ENCODE measurements at places on chromosomes 7 and 10. TPM values are rescaled to one million over a fixed set of nuclear protein-coding genes. Genes with fewer than 3 reads are reported as not detected.

DNA sequence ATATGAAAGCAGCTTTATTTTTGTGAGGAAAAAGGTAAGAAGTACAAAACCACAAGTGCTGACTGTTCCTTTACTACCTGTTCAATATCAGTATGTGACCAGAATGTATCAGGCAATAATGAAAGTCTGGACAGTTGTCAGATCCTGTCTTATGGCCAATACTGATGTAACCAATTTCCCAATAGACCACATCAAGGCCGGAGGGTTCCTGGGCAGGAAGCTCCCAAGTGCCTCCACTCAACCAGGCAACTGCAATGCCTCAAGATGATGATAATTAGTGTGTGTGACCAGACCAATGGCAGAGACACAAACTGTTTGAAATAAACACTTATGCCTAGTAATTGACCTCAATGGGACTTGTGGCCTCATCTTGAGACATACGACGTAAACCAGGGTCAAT lies 149.4 kb upstream of the ASAH2 start:
- no peak overlapping the region for H3K4me3 ChIP-seq
- H3K36me3 ChIP-seq = no peaks in the 10 kb centered on the region
- no peak overlapping the region for H3K27ac ChIP-seq
- no peaks in the 10 kb centered on the region for H3K27me3 ChIP-seq
- H3K4me1 ChIP-seq = peaks cover 38% of the 10 kb centered on the region

GRCh38 chr10:95279042-95279820 lies 11.6 kb downstream of the PDLIM1 start:
- H3K36me3 ChIP-seq = no peaks in the 10 kb centered on the region
- no peak overlapping the region for H3K4me3 ChIP-seq
- peak overlapping the region; percentile 63 for H3K27ac ChIP-seq
- H3K4me1 ChIP-seq = peaks cover 41% of the 10 kb centered on the region

GRCh38 chr10:78529262-78529661 lies 495.6 kb downstream of the RPS24 start:
- no peaks in the 10 kb centered on the region for H3K36me3 ChIP-seq
- H3K4me1 ChIP-seq = no peaks in the 10 kb centered on the region
- H3K4me3 ChIP-seq = no peak overlapping the region
- H3K27me3 ChIP-seq = peaks cover 63% of the 10 kb centered on the region

- peaks cover 86% of the 10 kb centered on the region for H3K36me3 ChIP-seq
- H3K27ac ChIP-seq = no peak overlapping the region
- no peaks in the 10 kb centered on the region for H3K27me3 ChIP-seq
- no peak for DNase-seq
- no peaks in the 10 kb centered on the region for H3K4me1 ChIP-seq
- H3K4me3 ChIP-seq = no peak overlapping the region
Measured at GRCh38 chr10:12214093-12214492, 18.1 kb downstream of the CDC123 start.

GRCh38 chr7:19916046-19916445 lies 142.6 kb upstream of the TMEM196 start:
- H3K27ac ChIP-seq = peak overlapping the region; percentile 74
- H3K27me3 ChIP-seq = no peaks in the 10 kb centered on the region
- H3K36me3 ChIP-seq = no peaks in the 10 kb centered on the region
- DNase-seq = peak; percentile 19
- H3K4me1 ChIP-seq = peaks cover 29% of the 10 kb centered on the region

- peak; percentile 67 for DNase-seq
- H3K27ac ChIP-seq = peak overlapping the region; percentile 20
Measured at GRCh38 chr7:24980534-24981170, 674 bp upstream of the OSBPL3 start.

DNA sequence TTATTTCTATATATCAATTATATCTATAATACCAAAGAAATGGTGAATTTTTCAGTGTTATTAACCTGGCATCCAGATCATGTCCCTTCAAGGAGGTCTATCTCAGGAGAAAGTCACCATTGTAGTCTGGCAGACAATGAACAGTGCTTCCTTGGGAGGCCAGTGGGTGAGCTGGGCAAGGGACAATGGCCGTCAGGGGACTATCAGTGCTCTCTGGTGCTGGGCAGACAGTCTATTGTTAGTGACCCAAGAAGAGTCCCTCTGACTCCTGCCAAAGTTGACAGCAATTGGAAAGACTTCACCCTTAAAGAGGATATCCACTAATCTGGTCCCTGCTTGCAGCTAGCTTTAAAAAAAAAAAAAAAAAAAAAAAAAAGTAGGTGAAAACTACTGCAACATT lies 7.1 kb downstream of the JAZF1 start:
- no peak for DNase-seq
- peaks cover 11% of the 10 kb centered on the region for H3K4me1 ChIP-seq
- no peak overlapping the region for H3K4me3 ChIP-seq
- no peak overlapping the region for H3K27ac ChIP-seq
- H3K36me3 ChIP-seq = no peaks in the 10 kb centered on the region

DNA sequence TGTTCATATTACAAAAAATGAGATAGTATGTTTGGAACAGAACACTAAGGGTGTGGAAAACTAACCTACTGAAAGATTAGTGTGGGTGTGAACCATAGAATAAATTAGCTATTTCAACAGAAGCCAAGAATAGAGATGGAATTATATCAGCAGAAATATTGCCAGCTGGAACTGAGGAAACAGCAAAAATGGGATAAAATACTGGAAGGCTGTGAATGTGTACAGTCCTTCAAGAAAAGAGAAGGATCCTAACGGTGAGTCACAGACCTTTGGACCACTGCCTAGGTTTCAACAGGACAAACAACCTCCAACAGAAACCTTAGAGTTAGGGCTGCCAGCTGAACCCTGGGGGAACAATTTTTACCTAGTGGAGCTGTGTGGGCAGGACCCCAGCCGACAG lies 395.0 kb downstream of the ZWINT start:
- DNase-seq = peak; percentile 76
- H3K27ac ChIP-seq = no peak overlapping the region
- no peaks in the 10 kb centered on the region for H3K36me3 ChIP-seq
- H3K4me3 ChIP-seq = no peak overlapping the region
- H3K27me3 ChIP-seq = peaks cover 11% of the 10 kb centered on the region

- no peaks in the 10 kb centered on the region for H3K36me3 ChIP-seq
- no peaks in the 10 kb centered on the region for H3K4me1 ChIP-seq
- no peak overlapping the region for H3K4me3 ChIP-seq
- no peak for DNase-seq
- H3K27me3 ChIP-seq = peaks cover 68% of the 10 kb centered on the region
Measured at GRCh38 chr7:101558742-101559325, 70.3 kb downstream of the MYL10 start.

GRCh38 chr7:70027867-70028266 lies 429.6 kb downstream of the AUTS2 start:
- no peak for DNase-seq
- H3K4me3 ChIP-seq = no peak overlapping the region
- H3K27ac ChIP-seq = no peak overlapping the region
- H3K4me1 ChIP-seq = no peaks in the 10 kb centered on the region

DNA sequence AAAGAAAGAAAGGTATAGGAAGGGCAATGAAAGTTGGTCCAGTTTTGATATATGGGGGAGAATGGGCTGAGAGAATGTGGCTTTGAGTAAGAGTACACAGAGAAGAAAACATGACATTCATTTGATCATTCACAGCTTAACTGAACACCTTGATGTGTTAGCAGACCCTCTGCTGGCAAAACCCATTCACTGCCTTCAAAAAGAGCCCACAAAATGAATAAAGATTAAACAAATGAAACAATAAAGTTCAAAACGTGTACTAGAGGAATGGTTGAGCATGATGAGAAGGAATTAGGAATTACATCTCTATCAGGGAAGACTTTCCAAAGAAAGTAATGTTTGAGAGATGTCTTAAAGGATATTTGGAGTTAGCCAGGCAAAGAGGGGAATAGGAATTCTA lies 2.1 kb downstream of the WEE2 start:
- no peak overlapping the region for H3K4me3 ChIP-seq
- H3K27ac ChIP-seq = no peak overlapping the region
- H3K4me1 ChIP-seq = no peaks in the 10 kb centered on the region
- DNase-seq = no peak
- no peaks in the 10 kb centered on the region for H3K36me3 ChIP-seq
- no peaks in the 10 kb centered on the region for H3K27me3 ChIP-seq

GRCh38 chr7:14754631-14755030 lies 147.9 kb downstream of the DGKB start:
- H3K27me3 ChIP-seq = no peaks in the 10 kb centered on the region
- H3K36me3 ChIP-seq = no peaks in the 10 kb centered on the region
- H3K4me3 ChIP-seq = no peak overlapping the region

- DNase-seq = peak; percentile 31
- H3K4me3 ChIP-seq = no peak overlapping the region
- no peaks in the 10 kb centered on the region for H3K4me1 ChIP-seq
- no peak overlapping the region for H3K27ac ChIP-seq
- H3K27me3 ChIP-seq = no peaks in the 10 kb centered on the region
Measured at GRCh38 chr10:30813872-30814481, 184.4 kb upstream of the LYZL2 start.

DNA sequence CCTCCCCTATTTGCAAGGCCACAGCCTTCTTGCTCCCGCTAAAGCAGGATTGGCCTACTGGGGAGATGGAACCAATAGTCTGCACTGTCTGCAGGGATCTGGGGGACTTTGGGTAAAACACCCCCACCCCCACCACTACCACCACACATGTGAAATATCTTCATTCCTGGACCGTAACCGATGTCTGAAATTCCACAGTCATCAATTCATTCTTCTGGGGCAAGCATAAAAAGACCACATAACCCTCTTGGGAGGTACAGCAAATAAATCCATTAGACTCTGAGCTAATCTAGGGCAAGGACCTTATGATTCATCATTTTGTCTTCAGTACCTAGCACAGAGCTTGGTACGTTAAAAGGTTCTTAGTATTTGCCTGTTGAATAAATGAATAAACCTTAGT lies 307.8 kb downstream of the GPAM start:
- DNase-seq = no peak
- no peak overlapping the region for H3K27ac ChIP-seq

- no peaks in the 10 kb centered on the region for H3K36me3 ChIP-seq
- no peak for DNase-seq
- H3K4me1 ChIP-seq = no peaks in the 10 kb centered on the region
- no peak overlapping the region for H3K4me3 ChIP-seq
Measured at GRCh38 chr10:106816318-106817085, 348.0 kb downstream of the SORCS1 start.

- peaks cover 14% of the 10 kb centered on the region for H3K36me3 ChIP-seq
- peaks cover 33% of the 10 kb centered on the region for H3K4me1 ChIP-seq
- H3K27me3 ChIP-seq = no peaks in the 10 kb centered on the region
- H3K4me3 ChIP-seq = no peak overlapping the region
- no peak for DNase-seq
Measured at GRCh38 chr10:69321865-69322264, 43.6 kb downstream of the HK1 start.

DNA sequence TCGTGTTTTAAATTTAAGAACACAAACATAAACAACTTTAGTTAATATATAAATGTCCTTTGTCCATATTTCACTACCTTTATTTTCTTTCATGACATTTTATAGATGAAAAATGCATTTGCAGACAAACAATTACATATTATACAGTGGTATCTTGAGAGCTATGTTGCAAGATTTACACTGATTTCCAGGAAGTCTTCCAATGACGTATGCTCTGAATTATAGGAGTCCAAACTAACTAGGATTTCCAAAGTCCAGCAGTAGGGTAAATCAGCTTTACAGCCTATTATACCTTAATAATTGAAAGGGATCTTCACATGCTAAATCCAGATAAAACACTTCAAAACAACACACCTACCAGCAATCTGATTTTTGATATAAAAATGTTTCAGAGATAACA lies 69.4 kb downstream of the HYCC1 start:
- no peak overlapping the region for H3K27ac ChIP-seq
- no peak overlapping the region for H3K4me3 ChIP-seq
- no peaks in the 10 kb centered on the region for H3K27me3 ChIP-seq
- no peak for DNase-seq
- H3K4me1 ChIP-seq = no peaks in the 10 kb centered on the region

DNA sequence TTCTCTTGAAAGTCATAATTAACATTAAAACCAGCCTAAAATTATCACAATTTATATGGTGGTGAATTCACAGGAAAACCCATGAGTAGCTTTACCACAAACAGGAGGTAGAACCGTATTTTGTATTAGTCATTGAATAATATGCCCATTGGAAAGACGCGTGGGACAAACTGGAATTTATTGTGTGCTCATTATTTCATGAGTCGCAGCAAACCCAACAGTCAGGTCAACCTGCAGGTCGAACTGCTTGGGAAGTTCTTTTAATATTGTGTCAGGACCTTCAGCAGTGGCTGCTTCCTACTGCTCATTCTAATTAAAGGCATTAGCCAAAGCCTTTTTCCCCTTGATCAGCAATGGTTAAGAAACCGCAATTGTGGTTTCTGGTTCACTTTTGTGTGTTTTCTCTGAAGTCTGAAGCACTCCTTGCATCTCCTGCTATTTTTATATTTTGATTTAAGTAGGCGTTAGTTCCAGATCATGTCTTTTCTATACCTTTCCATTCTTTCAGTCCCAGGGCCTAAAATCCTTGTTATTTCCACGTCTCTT lies 100.1 kb downstream of the RAB11FIP2 start:
- H3K27ac ChIP-seq = no peak overlapping the region
- peaks cover 5% of the 10 kb centered on the region for H3K4me1 ChIP-seq
- peak; percentile 8 for DNase-seq

DNA sequence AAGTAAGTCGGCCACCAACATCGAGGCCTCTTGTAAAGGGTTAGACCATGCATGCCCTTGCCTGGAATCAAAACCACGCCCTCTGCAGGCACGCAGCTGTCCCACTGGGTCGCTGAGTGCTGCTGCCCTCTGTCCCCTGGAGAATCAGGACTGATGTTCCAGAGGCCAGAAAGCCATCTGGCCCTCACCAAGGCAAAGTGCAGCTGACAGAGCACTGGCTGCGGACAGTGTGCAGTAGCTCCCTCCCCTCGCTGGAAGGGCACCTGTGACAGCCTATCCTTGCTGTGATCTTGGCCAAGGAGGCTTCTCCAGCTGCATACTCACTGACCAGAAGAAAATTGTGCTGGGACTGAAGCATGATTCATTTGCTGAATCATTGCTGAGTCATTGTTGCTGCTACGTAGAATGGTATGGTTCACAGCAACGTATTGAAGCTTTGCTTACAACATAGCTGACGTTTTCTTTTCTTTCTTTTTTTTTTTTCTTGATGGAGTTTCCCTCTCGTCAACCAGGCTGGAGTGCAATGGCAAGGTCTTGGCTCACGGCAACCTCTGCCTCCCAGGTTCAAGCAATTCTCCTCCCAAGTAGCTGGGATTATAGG lies 30.4 kb downstream of the DDC start:
- peak overlapping the region; percentile 44 for H3K4me3 ChIP-seq
- DNase-seq = peak; percentile 96
- H3K4me1 ChIP-seq = peaks cover 29% of the 10 kb centered on the region

GRCh38 chr7:16913643-16914042 lies 31.9 kb upstream of the AGR3 start:
- H3K27me3 ChIP-seq = no peaks in the 10 kb centered on the region
- no peak overlapping the region for H3K4me3 ChIP-seq
- no peaks in the 10 kb centered on the region for H3K36me3 ChIP-seq
- DNase-seq = no peak
- H3K27ac ChIP-seq = peak overlapping the region; percentile 73

SYT15B gene
- 0.07 TPM for total RNA-seq

MAT1A gene
- total RNA-seq = not detected

GPR26 gene
- not detected for total RNA-seq

SAMD9L gene
- total RNA-seq = 3.9 TPM

DENND2A gene
- total RNA-seq = not detected

FAM25C gene
- not detected for total RNA-seq

HTR7 gene
- total RNA-seq = 15.3 TPM

INTS1 gene
- total RNA-seq = 86.3 TPM
